Colonic mucosa (tissue), 4 donors: ENCODE measurements at places on chromosomes 11 and 22. TPM values are rescaled to one million over a fixed set of nuclear protein-coding genes. Genes with fewer than 3 reads are reported as not detected.

- no peak for DNase-seq
- no peak overlapping the region for H3K4me3 ChIP-seq
- H3K36me3 ChIP-seq = no peaks in the 10 kb centered on the region
- no peaks in the 10 kb centered on the region for H3K4me1 ChIP-seq
- H3K27me3 ChIP-seq = no peaks in the 10 kb centered on the region
Measured at GRCh38 chr22:25348391-25348790, 129.0 kb downstream of the CRYBB2 start.

Gene DMC1
- 3.0 TPM for total RNA-seq

DNA sequence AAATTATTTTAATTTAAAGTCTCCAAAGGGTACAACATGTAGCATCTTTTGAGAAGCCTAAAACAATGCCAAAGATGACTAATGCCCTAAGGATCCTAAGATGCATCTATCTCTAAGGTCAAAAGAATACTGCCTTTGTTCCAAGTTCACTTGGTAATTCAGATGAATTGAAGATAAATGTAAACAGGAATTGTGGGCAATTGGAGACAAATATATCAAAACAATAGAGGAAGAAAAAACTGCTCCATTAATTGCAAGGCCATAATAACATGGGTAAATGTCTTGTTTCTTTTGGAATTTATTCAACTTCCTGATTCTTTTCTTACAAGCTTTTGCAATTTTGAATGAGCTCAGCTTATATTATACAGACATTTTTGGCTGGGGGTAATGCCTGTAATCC lies 338.6 kb downstream of the TTC28 start:
- H3K4me1 ChIP-seq = no peaks in the 10 kb centered on the region
- H3K27me3 ChIP-seq = no peaks in the 10 kb centered on the region
- no peak for DNase-seq
- H3K27ac ChIP-seq = no peak overlapping the region
- H3K36me3 ChIP-seq = no peaks in the 10 kb centered on the region

DNA sequence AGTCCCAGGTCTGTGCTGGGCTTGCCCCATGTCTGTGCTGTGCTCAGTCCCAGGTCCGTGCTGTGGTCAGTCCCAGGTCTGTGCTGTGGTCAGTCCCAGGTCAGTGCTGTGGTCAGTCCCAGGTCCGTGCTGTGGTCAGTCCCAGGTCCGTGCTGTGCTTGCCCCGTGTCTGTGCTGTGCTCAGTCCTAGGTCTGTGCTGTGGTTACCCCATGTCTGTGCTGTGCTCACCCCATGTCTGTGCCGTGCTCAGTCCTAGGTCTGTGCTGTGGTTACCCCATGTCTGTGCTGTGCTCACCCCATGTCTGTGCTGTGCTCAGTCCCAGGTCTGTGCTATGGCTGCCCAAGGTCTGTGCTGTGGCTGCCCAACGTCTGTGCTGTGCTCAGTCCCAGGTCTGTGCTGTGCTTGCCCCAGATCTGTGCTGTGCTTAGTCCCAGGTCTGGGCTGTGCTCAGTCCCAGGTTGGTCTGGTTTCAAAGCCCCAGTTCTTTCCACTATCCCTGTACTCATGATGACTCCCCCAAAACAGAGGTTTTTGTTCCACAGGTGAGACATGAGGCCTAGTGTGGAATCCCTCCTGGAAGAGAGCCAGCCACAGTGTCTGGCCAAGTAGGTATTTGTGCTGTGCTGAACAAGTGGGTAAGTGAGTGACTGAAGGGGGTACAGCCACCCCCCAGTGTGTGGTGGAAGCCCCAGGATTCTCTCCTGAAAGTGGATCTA lies 34.8 kb downstream of the IRAG1 start:
- H3K36me3 ChIP-seq = no peaks in the 10 kb centered on the region
- H3K4me1 ChIP-seq = no peaks in the 10 kb centered on the region
- peak overlapping the region; percentile 48 for H3K27ac ChIP-seq
- DNase-seq = no peak
- no peaks in the 10 kb centered on the region for H3K27me3 ChIP-seq

Gene FAM118A
- 36.1 TPM for total RNA-seq

- no peak for DNase-seq
Measured at GRCh38 chr11:72430741-72431570, 3.4 kb downstream of the CLPB start.

Gene LMO2
- total RNA-seq = 11.3 TPM

GRCh38 chr11:119681361-119681910 lies 47.6 kb downstream of the NECTIN1 start:
- H3K4me1 ChIP-seq = peaks cover 3% of the 10 kb centered on the region
- no peaks in the 10 kb centered on the region for H3K27me3 ChIP-seq
- DNase-seq = no peak

- DNase-seq = peak; percentile 73
- no peaks in the 10 kb centered on the region for H3K27me3 ChIP-seq
- no peaks in the 10 kb centered on the region for H3K36me3 ChIP-seq
- H3K27ac ChIP-seq = no peak overlapping the region
Measured at GRCh38 chr11:69918938-69919650, 99.9 kb upstream of the FGF3 start.

Gene POU2AF2
- 2.2 TPM for total RNA-seq

Gene ISX
- total RNA-seq = 36.4 TPM

- no peaks in the 10 kb centered on the region for H3K36me3 ChIP-seq
- H3K4me3 ChIP-seq = no peak overlapping the region
- no peak overlapping the region for H3K27ac ChIP-seq
- peaks cover 11% of the 10 kb centered on the region for H3K4me1 ChIP-seq
- DNase-seq = no peak
- no peaks in the 10 kb centered on the region for H3K27me3 ChIP-seq
Measured at GRCh38 chr22:47029244-47030074, 267.0 kb downstream of the TBC1D22A start.
